ENCODE measurements at places on chromosomes 12 and 14. TPM values are rescaled to one million over a fixed set of nuclear protein-coding genes. Genes with fewer than 3 reads are reported as not detected.

DNA sequence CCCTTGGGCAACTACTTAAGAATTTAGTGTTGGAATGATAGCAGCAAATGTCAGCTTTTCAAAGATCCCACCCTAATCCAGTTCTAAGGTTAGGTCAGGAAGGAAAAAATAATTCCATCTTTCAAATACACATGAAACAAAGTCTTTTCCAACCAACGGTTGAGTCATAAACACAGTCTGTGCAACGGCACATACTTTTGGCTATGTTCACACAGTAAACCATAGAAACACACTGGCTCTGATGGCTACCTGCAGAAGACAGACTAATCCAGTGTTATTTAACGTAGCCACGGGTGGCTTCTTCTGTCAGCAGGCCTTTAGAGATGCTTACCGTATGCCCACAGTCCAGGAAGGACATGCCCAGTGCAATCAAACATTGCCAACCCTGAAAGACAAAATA, 35.7 kb downstream of the HIGD1C start:
- H3K36me3 ChIP-seq, result no peaks in the 10 kb centered on the region
- no peak overlapping the region for H3K27ac ChIP-seq
- no peaks in the 10 kb centered on the region for H3K27me3 ChIP-seq
- H3K4me3 ChIP-seq, result no peak overlapping the region
- DNase-seq, result no peak

DNA sequence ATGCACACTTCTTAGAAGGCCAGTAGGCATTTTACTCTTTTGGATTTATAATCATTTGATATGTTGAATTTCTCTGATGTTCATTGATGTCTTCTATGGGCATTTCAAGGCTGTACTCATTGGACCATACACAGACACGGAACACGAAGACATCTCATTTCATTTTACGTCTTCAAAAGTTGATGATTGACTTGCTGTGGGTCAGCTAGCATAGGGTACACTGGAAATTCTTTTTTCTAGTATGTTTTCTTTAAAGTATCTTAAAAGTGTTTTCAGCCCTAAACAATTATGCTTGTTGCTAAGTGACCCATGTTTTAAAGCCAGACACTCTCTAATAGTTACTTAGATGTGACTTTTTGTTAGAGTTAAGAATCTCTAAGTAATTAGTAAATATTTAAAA, 16.3 kb downstream of the TRHDE start:
- no peak overlapping the region for H3K4me3 ChIP-seq
- no peaks in the 10 kb centered on the region for H3K27me3 ChIP-seq
- no peak overlapping the region for H3K27ac ChIP-seq

- no peak for DNase-seq
- no peaks in the 10 kb centered on the region for H3K36me3 ChIP-seq
- H3K27ac ChIP-seq, result no peak overlapping the region
- H3K27me3 ChIP-seq, result no peaks in the 10 kb centered on the region
- no peaks in the 10 kb centered on the region for H3K4me1 ChIP-seq
These were observed 23.6 kb upstream of the TMEM260 start for GRCh38 chr14:56555921-56556570.

DNA sequence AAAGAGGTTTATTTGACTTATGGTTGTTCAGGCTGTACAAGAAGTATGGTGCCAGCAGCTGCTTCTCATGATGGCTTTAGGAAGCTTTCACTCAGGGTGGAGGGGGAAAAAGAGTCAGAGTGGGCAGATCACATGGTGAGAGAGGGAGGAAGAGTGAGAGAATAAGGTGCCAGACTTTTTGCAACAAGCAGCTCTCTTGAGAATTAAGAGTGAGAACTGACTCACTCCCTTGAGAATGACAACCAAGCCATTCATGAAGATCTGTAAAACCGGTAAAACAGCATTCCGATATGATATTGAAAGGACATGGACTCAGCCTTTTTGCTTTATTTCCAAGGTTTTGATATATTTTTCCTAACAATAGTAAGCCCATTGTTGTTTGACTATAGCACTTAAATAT, 501.2 kb downstream of the GALC start:
- no peak overlapping the region for H3K4me3 ChIP-seq
- no peaks in the 10 kb centered on the region for H3K4me1 ChIP-seq
- H3K27me3 ChIP-seq, result no peaks in the 10 kb centered on the region
- DNase-seq, result no peak

DNA sequence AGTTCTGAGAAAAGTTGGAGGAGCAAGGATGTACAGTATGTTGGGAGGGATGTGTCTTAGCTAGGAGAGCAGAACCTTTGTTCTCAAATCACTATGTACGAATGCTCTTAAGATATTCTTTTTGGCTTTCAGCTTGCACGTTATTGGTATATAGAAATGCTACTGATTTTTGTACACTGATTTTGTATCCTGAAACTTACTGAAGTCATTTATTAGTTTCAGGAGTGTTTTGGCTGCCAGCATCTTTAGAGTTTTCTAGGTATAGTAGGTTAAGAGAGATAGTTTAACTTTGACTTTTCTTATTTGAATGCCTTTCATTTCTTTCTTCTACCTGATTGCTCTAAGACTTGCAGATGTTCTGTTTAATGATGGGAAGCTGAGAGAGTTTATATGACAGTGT, 442.8 kb upstream of the FBXO33 start:
- no peaks in the 10 kb centered on the region for H3K4me1 ChIP-seq
- DNase-seq, result no peak
- H3K27me3 ChIP-seq, result no peaks in the 10 kb centered on the region
- H3K27ac ChIP-seq, result no peak overlapping the region

- H3K4me3 ChIP-seq, result no peak overlapping the region
- no peak for DNase-seq
- no peak overlapping the region for H3K27ac ChIP-seq
- H3K4me1 ChIP-seq, result peaks cover 10% of the 10 kb centered on the region
These were observed 166.5 kb downstream of the ZFP36L1 start for GRCh38 chr14:68626386-68626785.

- no peak overlapping the region for H3K27ac ChIP-seq
- no peaks in the 10 kb centered on the region for H3K27me3 ChIP-seq
- H3K4me1 ChIP-seq, result no peaks in the 10 kb centered on the region
- H3K4me3 ChIP-seq, result no peak overlapping the region
- H3K36me3 ChIP-seq, result no peaks in the 10 kb centered on the region
- DNase-seq, result no peak
These were observed 8.5 kb upstream of the BICD1 start for GRCh38 chr12:32098112-32098511.

DNA sequence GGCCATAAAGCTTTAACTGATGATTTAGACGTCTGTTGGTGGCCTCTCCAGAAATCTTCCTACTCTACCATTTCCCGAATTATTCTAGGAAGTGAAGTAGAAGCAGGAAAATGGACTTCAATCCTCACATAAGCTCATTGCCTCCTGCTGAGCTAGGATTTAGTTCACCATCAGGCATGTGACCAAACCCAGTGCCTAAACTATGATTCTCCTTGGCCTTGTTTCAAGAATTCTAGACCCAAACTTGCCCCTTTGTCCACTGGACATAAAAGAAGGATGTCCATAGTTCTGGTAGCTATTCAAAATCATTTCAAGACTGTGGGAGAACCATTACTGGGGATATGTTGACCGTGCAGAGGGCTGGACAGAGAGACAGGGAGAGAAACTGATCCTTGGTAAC, 105.8 kb downstream of the C12orf50 start:
- H3K4me1 ChIP-seq, result no peaks in the 10 kb centered on the region
- no peaks in the 10 kb centered on the region for H3K36me3 ChIP-seq
- no peak overlapping the region for H3K27ac ChIP-seq
- no peak for DNase-seq
- no peaks in the 10 kb centered on the region for H3K27me3 ChIP-seq

DNA sequence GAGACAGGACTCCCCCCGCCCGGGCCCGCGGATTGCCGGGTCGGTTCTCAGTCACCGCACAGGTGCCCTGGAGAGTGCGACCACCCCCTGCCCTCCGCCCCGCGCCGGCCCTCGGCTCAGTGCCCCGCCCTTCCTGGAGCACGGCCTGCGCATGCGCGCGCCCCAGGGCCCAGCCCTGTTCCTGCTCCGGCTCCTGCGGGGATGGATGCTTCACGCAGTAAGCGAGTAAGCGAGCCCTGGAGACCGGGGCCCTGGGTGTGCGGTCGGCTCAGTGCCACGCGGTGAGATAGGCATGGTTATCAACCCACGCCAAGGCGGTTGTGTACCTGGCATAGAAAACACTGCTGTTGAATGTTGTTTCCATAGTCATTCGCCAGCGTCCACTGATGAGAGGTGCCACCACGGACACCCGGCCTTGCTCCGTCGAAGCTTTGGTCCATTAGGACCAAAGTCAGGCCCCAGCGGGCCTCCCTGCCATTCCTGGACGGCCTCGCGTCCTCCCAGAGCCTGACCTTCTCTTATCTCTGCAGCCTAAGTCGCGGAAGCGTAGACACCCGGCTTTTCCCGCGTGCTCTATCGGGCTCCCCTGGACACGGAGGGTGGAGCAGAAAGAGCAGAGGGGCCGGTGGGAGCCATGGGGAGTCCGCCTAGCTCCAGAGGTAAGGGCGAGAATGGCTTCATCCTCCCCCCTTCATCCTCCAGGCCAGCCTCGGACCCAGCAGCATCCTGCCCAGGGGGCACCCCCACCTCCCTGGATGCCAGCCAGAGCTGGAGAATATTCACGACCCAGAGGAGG, 90.6 kb downstream of the PAPOLA start:
- no peak for DNase-seq
- H3K27ac ChIP-seq, result no peak overlapping the region
- no peak overlapping the region for H3K4me3 ChIP-seq

The KITLG gene
- 18.0 TPM for total RNA-seq

The PLD4 gene
- 1.6 TPM for total RNA-seq

The OR4K1 gene
- not detected for total RNA-seq

The RNASE1 gene
- 293 TPM for total RNA-seq
